ENCODE measurements at places on chromosomes 16 and 17.

DNA sequence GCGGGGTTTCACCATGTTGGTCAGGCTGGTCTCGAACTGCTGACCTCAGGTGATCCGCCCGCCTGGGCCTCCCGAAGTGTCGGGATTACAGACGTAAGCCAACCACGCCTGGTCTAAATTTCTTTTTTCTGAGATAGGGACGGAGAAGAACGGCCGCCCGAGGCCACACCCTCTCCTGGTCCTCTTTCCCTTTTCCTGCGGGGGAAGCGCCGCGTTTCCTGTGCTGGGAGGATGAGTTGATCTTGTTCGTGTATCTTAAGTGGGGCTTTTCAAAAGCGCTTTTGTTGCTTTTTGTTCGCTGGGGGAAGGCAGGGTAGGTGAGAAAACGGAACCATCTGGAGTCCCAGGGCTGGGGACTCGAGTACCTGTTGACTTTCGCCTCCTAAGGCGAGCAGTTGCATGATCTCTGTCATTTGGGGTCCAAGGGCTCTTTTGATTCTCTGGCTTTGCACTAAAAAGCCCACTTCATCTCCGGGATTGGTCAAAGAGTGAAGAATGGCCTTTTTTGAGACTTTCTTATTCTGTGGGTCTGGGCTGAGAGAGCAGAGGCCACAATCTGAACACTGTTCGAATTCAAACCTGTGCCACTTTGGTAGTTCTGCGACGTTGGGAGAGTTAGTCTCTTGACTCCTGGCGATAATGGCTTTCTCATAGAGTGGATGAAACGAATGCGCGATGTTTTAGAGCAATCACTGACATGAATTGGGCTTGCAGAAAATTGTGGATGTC lies 1.3 kb downstream of the FUS start:
- DNase-seq: no peak

GRCh38 chr16:60064026-60064425 lies 1329.9 kb upstream of the GOT2 start:
- no peak for DNase-seq

DNA sequence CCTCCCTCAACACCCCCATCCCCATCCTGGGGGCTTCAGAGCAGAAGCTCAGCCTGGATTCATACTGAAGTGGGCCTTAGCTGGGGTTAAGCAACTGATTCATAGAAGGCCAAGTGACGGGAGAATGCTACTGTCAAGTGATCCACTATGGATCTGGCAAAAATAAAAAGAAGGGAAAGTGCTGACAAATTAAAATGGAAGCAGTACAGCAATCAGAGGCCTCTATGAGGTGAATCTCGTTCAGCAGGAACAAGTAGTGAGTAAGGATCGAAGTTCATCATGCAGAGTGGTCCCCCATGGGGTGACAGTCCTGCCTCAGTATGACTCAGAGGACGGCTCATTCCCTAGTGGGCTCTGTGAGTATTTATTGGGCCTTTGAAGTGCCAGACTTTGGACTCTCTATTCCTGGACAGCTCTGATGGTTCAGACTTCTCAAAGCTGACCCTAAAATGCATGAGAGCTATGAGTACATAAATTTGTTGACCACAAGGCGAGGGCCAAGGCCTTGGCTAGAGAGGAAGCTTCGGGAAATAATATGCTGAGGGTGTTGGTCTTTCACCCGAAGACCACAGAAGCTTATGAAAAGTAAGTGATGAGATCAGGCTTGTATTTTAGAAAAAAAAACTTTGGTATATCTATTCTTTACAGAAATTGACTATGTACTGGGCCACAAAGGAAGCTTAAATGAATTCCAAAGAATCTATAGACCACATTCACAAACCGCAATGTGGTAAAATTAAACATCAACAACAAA lies 5.3 kb upstream of the NSMCE1 start:
- DNase-seq: no peak

GRCh38 chr16:1527836-1528811 lies 5.3 kb upstream of the TMEM204 start:
- DNase-seq: no peak

- peak; percentile 54 for DNase-seq
Observed at GRCh38 chr17:57925361-57925990, 29.7 kb downstream of the CUEDC1 start.

DNA sequence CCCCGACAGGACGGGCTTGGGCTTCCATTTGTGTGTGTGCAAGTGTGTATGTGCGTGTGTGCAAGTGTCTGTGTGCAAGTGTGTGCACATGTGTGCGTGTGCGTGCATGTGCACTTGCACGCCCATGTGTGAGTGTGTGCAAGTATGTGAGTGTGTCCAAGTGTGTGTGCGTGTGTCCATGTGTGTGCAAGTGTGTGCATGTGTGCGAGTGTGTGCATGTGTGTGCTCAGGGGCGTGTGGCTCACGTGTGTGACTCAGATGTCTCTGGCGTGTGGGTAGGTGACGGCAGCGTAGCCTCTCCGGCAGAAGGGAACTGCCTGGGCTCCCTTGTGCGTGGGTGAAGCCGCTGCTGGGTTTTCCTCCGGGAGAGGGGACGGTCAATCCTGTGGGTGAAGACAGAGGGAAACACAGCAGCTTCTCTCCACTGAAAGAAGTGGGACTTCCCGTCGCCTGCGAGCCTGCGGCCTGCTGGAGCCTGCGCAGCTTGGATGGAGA lies 23.1 kb upstream of the ITGAX start:
- DNase-seq: no peak

DNA sequence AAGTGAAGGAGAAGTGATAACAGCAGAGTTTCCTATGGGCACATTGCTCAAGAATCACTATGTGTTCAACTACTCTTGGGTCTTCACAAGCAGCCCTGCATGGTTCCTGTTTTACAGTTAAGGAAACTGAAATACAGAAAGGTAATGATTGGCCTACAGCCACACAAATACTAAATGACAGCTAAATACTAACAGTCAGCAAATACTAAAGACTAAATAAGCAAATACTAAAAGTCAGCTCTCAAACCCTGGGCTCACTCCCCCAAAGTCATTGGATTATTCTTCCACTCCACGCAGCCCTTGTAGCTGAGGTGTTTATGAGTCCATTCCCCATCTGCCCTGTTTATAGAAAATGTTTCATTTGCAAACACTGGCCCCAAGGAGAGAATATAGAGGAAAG lies 372.7 kb upstream of the CDH11 start:
- DNase-seq: no peak

GRCh38 chr16:27402569-27402963 lies 592 bp downstream of the IL21R start:
- no peak for DNase-seq

GRCh38 chr17:319266-319665 lies 33.3 kb downstream of the RPH3AL start:
- DNase-seq: no peak

Measured in NCI-H2107 (cell line).